ENCODE measurements at places on chromosomes 3 and 15.

DNA sequence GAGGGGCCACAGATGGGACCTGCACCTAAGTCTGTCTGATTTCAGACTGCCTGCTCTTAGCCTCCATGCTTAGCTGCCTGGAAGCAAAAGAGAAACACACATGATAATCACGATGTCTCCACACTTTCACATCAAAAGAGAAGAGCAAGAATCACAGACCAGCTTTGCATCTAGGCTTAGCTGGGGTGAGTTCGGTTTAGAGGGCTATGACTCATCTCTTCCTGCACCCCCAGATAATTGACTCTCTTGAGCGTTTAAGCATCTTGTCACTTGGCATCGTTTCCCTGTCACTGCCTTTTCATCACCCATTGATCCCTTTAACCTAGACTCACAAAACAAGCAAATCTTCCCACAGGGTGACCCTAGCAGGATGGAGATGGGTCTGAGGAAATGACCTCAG is 124.0 kb downstream of the NTRK3 start:
- no peak for DNase-seq

- no peak for DNase-seq
These were observed 216.3 kb downstream of the STAG1 start for GRCh38 chr3:136535906-136536305.

DNA sequence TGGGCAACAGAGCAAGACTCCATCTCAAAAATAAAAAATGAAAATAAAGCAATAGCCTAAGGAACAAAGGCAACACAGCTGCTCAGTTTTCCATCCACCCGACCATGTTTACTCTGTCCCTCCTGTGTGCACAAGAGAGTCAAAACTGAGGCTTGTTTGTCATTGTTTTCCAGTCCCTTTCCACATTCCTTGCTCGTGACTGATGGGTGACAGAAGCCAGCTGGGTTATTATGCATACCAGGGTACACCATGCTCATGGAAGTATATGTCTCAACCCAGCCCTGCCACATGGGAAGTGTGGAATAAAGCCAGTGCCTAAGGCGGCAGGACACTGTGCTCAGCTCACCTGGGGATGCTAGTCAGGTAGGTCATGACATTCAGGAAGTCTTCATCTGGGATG is 49.5 kb downstream of the MCF2L2 start:
- no peak for DNase-seq

DNA sequence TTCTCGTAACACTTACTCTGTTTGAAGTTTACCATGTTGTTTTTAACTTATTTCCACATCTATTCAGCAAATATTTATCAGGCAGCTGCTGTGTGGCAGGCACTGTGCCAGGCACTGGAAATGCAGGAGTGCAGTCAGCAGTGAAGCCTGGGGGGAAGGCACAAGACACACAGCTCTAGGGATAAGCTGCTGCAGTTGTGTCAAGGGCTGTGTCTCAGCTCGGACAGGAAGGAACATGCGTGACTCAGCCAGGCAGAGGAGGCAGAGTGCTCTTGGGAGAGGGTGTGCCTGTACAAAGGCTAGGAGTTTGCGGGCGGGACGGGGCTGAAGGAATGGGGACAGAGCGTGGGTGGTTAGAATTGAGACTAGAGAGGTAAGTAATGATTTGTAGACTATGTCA is 24.7 kb downstream of the LYSMD4 start:
- DNase-seq, result no peak

- no peak for DNase-seq
These were observed 37.1 kb downstream of the MYO5C start for GRCh38 chr15:52258461-52258860.

GRCh38 chr3:18512007-18512406 is 86.9 kb upstream of the SATB1 start:
- no peak for DNase-seq

GRCh38 chr3:48951764-48952163 is 33.1 kb downstream of the ARIH2 start:
- no peak for DNase-seq

DNA sequence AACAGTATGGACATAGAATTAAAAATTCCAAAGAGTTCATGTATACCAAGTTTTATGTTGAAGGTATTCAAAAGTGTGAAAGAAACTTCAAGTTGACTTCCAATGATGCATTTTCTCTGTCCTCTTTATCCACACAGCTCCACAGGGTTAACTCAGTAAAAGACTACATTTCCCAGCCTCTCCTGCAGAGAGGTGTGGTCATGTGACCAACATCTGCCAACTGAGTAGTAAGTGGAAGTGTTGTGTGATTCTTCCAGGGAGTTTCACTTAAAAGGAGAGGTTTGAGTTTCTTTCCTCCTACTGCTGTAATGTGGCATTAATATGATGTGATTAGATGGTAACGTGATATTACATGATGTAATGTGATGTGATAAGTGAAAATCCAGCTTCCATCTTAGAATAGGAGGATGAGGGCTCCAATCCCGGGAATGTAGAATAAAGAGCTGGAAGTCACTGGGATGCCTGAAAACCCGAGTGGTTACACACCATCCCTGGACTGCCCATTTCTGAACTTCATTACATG is 280.6 kb downstream of the ARRDC4 start:
- DNase-seq, result no peak

- DNase-seq, result no peak
These were observed 79.0 kb downstream of the SERPINI1 start for GRCh38 chr3:167814441-167814951.

DNA sequence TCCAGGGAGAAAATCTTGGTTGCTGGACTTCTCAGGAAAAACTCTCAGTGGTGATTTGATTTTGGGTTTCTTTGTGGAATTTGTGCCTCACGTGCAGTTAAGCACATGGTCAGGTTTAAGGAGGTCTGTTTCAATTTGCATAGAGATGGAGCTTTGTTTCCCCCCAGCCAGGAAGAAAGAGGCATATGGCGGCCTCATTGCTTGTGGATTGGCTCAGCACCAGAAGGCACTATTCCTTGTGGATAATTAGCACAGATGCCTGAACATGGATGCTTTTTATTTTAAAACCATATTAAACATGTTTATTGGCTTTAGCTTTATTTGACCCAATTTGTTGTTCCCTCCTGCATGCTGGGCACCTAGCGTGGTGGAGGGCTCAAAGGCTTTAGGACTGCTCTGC is 125.1 kb upstream of the RGMA start:
- DNase-seq, result no peak

GRCh38 chr3:54631516-54632325 is 296.1 kb downstream of the LRTM1 start:
- DNase-seq, result no peak

DNA sequence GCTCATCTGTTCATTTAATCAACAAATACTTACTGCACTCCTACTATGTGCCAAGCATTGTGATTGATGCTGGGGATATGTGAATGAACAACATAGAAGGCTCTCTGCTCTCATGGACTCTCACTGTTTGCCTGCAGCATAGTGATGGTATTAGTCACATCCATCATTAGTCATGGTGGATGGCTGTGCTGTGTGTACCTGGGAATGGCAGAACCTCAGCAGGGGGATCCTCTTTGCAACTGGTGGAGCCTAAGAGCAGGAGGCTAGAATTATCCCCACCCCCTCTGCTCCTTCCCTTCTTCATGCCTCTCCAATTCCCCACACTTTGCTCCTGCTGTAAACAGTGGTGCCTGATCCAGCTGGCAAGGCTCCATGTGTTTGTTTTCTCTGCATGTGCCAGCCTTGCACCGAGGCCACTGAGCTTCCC is 20.5 kb downstream of the BOC start:
- DNase-seq, result peak; percentile 47

GRCh38 chr3:65170390-65171042 is 482.7 kb upstream of the ADAMTS9 start:
- no peak for DNase-seq

- no peak for DNase-seq
These were observed 320.9 kb upstream of the CTDSPL start for GRCh38 chr3:37540786-37541185.

- no peak for DNase-seq
These were observed 11.6 kb upstream of the CHL1 start for GRCh38 chr3:184976-185375.

DNA sequence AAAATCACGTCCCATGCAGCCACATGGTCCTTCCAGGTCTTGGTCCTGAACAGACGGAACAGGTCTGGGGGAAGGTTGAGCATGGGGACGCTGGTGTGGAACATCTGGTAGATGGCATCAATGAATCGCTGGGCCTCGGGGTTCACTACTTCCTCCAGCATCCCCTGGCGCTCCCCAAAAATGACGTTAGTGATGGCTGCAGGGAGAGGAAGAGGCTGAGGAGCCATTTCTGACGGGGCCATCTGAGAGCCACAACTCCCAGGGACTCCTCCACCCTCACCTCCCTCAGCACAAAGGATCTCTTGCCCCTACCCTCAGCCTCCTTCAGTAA is 23.7 kb downstream of the CYP11A1 start:
- DNase-seq, result no peak

GRCh38 chr3:17983106-17983505 is 240.7 kb upstream of the TBC1D5 start:
- DNase-seq, result no peak
